ENCODE measurements at places on chromosomes 2 and 18.

DNA sequence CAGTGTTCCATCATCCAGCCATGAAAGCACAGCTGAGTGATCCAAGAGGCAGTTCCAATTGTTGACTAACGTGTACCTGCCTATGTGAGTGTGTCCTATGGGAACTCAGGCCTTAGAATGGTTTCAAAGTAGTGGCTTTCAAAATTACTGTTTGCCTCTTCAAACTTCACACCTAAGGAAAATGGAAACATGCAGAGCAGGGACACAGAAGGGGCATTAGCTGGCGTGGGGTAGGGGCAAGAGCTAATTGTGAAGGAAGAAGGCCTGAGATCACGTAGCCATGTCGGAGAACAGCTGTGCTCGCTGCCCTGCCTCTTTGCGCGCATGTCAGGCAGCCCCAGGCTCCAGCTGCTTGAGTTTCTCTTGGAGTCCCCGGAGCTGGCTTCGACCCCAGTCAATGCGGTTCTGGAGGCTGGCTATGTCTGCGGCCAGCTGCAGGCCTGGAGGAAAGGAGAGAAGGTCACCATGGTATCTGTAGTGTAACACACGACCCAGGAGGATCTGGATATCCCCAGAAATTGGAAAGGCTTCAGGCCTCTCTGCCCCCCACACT is 3.8 kb upstream of the IMP4 start:
- H3K27ac ChIP-seq = no peak overlapping the region
- H3K27me3 ChIP-seq = no peaks in the 10 kb centered on the region
- DNase-seq = no peak
- peaks cover 18% of the 10 kb centered on the region for H3K36me3 ChIP-seq
- no peak overlapping the region for H3K4me3 ChIP-seq
- H3K4me1 ChIP-seq = peaks cover 34% of the 10 kb centered on the region

DNA sequence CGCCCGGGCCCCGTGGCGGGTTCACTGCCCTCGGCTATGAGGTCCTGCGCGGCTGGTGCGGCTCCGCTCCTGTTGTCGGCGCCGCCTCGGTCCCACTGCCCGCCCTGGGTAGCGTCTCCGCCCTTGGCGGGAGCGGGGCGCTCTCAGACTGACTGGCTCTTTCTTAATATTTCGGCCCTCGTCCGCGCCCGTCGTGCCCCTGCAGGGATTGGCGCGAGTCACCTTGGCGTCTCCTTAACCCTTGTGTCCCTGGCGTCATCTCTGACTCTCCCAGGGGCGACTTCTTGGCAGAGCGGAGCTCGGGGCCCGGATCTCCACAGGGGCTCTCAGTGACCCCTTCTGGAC is 1.3 kb downstream of the PTMA start:
- H3K4me3 ChIP-seq = peak overlapping the region; percentile 98
- peaks cover 48% of the 10 kb centered on the region for H3K36me3 ChIP-seq
- H3K4me1 ChIP-seq = peaks cover 57% of the 10 kb centered on the region
- no peak for DNase-seq
- H3K27ac ChIP-seq = peak overlapping the region; percentile 97

DNA sequence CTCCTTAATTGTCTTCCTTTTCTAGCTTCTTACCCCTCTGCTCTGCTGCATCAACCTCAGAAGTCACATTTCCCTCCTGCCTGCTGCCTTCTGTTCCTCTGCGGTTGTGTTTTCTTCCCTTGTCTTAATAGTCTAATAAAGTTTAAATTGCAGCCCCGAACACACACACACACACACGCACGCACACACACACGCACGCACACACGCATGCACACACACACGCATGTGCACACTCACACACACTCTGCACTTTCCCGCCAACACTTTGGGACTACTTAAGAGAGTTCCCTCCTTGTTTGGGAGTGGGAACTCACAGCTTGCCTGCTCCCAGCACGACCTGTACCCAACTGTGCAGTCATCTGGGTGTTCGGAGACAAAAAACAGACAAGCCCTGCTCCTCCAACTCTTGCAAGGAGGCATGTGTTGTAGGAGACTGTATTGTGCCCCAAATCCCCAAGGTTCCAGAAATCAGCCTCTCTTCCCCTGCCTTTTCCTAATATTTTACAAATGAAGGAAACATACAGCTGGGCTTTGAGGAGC is 99.1 kb downstream of the SETBP1 start:
- no peaks in the 10 kb centered on the region for H3K36me3 ChIP-seq
- peaks cover 11% of the 10 kb centered on the region for H3K27me3 ChIP-seq
- H3K4me1 ChIP-seq = peaks cover 3% of the 10 kb centered on the region

GRCh38 chr2:138531913-138532312 is 30.3 kb downstream of the SPOPL start:
- H3K27ac ChIP-seq = no peak overlapping the region
- peaks cover 34% of the 10 kb centered on the region for H3K4me1 ChIP-seq
- no peak overlapping the region for H3K4me3 ChIP-seq
- no peak for DNase-seq
- peaks cover 20% of the 10 kb centered on the region for H3K36me3 ChIP-seq

- H3K36me3 ChIP-seq = peaks cover 2% of the 10 kb centered on the region
- H3K4me1 ChIP-seq = peaks cover 77% of the 10 kb centered on the region
- DNase-seq = no peak
These were observed 45.8 kb downstream of the MAP4K4 start for GRCh38 chr2:101743288-101743687.

GRCh38 chr18:74818516-74819175 is 221.0 kb downstream of the ZNF407 start:
- H3K27me3 ChIP-seq = no peaks in the 10 kb centered on the region
- H3K27ac ChIP-seq = no peak overlapping the region

DNA sequence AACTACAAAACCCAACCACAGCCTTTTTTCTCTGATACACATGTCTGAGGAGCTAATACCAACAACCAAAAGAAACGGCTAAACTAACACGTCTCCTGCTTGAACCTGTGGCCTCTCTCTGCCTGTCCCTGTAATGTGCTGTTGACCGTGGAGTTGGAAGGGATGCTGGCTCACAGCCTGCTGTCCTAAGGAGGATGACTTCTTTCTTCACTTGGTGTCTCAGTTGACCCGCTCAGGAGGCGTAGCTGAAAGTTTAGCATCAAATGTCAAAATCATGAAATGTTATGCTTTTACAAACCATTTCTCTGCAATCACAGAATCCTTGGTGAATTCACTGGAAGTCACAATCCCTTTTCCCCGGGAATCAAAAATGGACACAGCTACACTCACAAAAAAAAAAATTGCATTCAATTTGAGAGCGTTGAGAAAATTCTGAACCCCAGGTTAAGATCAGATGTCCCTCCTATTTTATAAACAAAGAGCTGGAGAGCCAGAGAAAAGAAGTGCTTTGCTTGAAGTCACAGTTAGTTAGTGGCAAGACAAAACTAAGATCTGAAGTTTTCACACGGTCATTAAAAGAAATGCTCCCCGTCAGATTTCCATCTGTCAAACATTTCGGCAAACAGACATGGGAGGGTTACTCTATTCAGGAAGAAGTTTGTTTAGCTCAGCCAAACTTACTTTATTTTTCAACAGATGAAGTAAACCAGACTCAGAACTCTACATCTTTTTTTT is 74.3 kb downstream of the IRS1 start:
- DNase-seq = no peak
- H3K4me3 ChIP-seq = no peak overlapping the region
- H3K27ac ChIP-seq = no peak overlapping the region
- H3K4me1 ChIP-seq = peaks cover 8% of the 10 kb centered on the region
- H3K27me3 ChIP-seq = peaks cover 11% of the 10 kb centered on the region
- H3K36me3 ChIP-seq = no peaks in the 10 kb centered on the region

- H3K4me3 ChIP-seq = no peak overlapping the region
- no peak overlapping the region for H3K27ac ChIP-seq
- no peaks in the 10 kb centered on the region for H3K4me1 ChIP-seq
- no peaks in the 10 kb centered on the region for H3K36me3 ChIP-seq
These were observed 300.8 kb downstream of the NDUFA10 start for GRCh38 chr2:239724194-239724849.

- H3K4me1 ChIP-seq = no peaks in the 10 kb centered on the region
- DNase-seq = no peak
- H3K27ac ChIP-seq = no peak overlapping the region
- H3K4me3 ChIP-seq = no peak overlapping the region
- H3K36me3 ChIP-seq = no peaks in the 10 kb centered on the region
- no peaks in the 10 kb centered on the region for H3K27me3 ChIP-seq
These were observed 46.6 kb downstream of the SPATS2L start for GRCh38 chr2:200353120-200353519.

GRCh38 chr18:54776282-54776977 is 51.8 kb upstream of the RAB27B start:
- no peak overlapping the region for H3K27ac ChIP-seq
- no peak overlapping the region for H3K4me3 ChIP-seq
- no peak for DNase-seq
- no peaks in the 10 kb centered on the region for H3K27me3 ChIP-seq
- no peaks in the 10 kb centered on the region for H3K36me3 ChIP-seq

- no peak overlapping the region for H3K4me3 ChIP-seq
- no peaks in the 10 kb centered on the region for H3K27me3 ChIP-seq
- DNase-seq = no peak
- H3K36me3 ChIP-seq = peaks cover 22% of the 10 kb centered on the region
These were observed 82.6 kb downstream of the PKP4 start for GRCh38 chr2:158539176-158540005.

DNA sequence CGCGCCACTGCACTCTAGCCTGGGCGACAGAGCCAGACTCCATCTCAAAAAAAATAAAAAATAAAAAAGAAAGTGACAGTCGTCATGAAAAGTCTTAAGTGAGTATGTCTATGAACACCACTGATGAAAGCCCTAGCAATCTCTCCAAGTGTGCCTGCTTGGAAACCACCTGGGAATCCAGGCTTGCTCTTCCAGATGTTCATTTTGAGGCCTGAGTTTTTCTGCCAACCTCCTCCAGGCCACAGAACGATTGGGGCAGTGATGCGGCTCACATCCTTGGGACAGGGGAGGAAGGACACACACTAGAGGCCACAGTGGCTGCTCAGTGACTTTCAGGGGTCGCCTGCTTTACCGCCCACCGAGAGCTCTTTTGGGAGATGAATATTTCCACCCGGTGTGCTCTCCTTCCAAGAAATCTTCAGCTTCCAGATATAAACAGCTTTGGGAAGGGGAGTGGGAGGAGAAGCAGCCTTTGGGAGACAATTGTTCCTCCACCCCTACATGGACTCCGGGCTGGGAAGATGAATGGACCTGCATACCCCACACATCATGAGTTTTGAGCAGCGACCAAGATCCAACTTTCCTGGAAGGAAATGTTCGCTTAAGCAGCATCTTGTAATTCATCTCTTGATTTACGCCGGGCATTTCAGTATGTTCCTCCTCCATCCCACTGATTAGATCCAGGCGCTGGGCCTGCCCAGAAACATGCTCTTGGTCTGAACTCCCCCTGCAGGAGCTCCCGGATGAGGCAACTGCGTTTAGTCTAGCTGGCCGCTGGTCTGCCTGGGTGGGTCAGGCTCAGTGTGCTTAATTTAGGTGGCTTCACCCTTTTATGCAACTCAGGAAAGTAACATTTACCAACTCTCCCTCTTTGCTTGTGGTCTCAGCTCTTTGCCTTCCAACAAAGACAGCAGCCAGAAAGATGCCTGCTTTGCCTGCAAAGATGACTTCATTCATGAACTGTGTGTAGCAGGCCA is 6.2 kb upstream of the ARMC9 start:
- H3K27me3 ChIP-seq = peaks cover 40% of the 10 kb centered on the region
- H3K36me3 ChIP-seq = no peaks in the 10 kb centered on the region
- H3K4me1 ChIP-seq = no peaks in the 10 kb centered on the region
- no peak overlapping the region for H3K4me3 ChIP-seq

GRCh38 chr2:218021536-218022071 is 18.8 kb upstream of the TNS1 start:
- DNase-seq = no peak
- H3K36me3 ChIP-seq = no peaks in the 10 kb centered on the region
- no peak overlapping the region for H3K4me3 ChIP-seq
- H3K4me1 ChIP-seq = no peaks in the 10 kb centered on the region
- H3K27ac ChIP-seq = no peak overlapping the region

DNA sequence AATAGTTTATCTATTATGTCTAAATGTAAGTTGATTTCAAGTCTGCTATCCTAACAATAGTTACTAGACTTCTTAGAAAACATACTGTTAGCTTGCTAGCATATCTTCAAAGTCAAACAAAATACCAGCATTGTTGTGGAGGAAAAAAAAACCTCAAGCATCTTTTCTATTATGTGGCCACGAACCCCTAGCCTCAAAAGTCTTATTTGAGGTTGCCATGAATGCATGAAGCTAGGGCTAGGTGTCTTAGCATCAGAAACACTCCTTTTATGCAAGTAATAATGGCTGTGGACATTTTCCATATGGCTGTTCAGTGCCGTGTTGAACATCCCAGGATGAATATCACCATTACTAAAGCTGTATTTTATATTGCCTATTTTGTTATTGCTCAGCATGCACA is 86.6 kb upstream of the OTX1 start:
- H3K4me3 ChIP-seq = no peak overlapping the region
- H3K27me3 ChIP-seq = no peaks in the 10 kb centered on the region
- no peak for DNase-seq
- H3K4me1 ChIP-seq = no peaks in the 10 kb centered on the region
- peaks cover 6% of the 10 kb centered on the region for H3K36me3 ChIP-seq
- H3K27ac ChIP-seq = no peak overlapping the region

GRCh38 chr2:241511091-241511741 is 2.8 kb upstream of the STK25 start:
- no peak for DNase-seq
- no peaks in the 10 kb centered on the region for H3K27me3 ChIP-seq
- peaks cover 26% of the 10 kb centered on the region for H3K4me1 ChIP-seq
- no peak overlapping the region for H3K27ac ChIP-seq

GRCh38 chr2:229868794-229869193 is 53.0 kb downstream of the TRIP12 start:
- peaks cover 34% of the 10 kb centered on the region for H3K36me3 ChIP-seq
- DNase-seq = no peak
- no peaks in the 10 kb centered on the region for H3K27me3 ChIP-seq
- no peak overlapping the region for H3K27ac ChIP-seq
- no peak overlapping the region for H3K4me3 ChIP-seq

DNA sequence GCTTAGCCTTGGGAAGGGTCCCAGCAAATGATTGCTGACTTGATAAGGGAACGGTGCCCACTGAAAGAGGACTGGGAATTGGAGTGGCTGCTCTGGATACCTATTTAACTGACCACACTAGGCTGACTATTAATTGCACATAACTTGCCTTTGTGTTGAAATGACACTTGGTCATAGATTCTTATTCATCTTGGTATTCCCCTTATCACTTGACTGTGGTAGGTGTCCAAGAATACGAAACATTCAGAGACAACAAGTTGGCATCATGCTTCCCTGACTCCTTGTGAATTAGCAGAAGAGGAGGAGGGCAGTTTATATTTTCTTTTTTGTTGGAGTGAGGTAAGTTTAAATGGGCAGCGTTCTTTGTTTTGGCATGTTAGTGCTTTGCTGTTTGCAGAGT is 13.4 kb downstream of the FMNL2 start:
- H3K27me3 ChIP-seq = no peaks in the 10 kb centered on the region
- no peak overlapping the region for H3K27ac ChIP-seq
- no peak overlapping the region for H3K4me3 ChIP-seq

- H3K27me3 ChIP-seq = peaks cover 2% of the 10 kb centered on the region
- H3K4me1 ChIP-seq = peaks cover 21% of the 10 kb centered on the region
- no peak for DNase-seq
- peak overlapping the region; percentile 99 for H3K4me3 ChIP-seq
- peaks cover 12% of the 10 kb centered on the region for H3K36me3 ChIP-seq
- H3K27ac ChIP-seq = peak overlapping the region; percentile 97
These were observed 487 bp downstream of the STARD6 start for GRCh38 chr18:54357082-54357659.
